T-helper 17 cell (primary cell): ENCODE measurements at places on chromosomes 12 and 14. TPM values are rescaled to one million over a fixed set of nuclear protein-coding genes. Genes with fewer than 3 reads are reported as not detected.

GRCh38 chr12:126523891-126524290 is 1458.7 kb downstream of the AACS start:
- peaks cover 5% of the 10 kb centered on the region for H3K27me3 ChIP-seq
- no peaks in the 10 kb centered on the region for H3K36me3 ChIP-seq
- no peaks in the 10 kb centered on the region for H3K4me1 ChIP-seq
- no peak overlapping the region for H3K27ac ChIP-seq
- DNase-seq: no peak

GRCh38 chr14:67516676-67517075 is 16.4 kb upstream of the PLEKHH1 start:
- DNase-seq: no peak
- H3K4me1 ChIP-seq: peaks cover 14% of the 10 kb centered on the region
- no peak overlapping the region for H3K4me3 ChIP-seq
- H3K36me3 ChIP-seq: peaks cover 2% of the 10 kb centered on the region
- H3K27me3 ChIP-seq: peaks cover 10% of the 10 kb centered on the region

- no peak overlapping the region for H3K4me3 ChIP-seq
- no peak for DNase-seq
- H3K4me1 ChIP-seq: peaks cover 14% of the 10 kb centered on the region
- no peak overlapping the region for H3K27ac ChIP-seq
These were observed 27.5 kb downstream of the MDM1 start for GRCh38 chr12:68304626-68305025.

DNA sequence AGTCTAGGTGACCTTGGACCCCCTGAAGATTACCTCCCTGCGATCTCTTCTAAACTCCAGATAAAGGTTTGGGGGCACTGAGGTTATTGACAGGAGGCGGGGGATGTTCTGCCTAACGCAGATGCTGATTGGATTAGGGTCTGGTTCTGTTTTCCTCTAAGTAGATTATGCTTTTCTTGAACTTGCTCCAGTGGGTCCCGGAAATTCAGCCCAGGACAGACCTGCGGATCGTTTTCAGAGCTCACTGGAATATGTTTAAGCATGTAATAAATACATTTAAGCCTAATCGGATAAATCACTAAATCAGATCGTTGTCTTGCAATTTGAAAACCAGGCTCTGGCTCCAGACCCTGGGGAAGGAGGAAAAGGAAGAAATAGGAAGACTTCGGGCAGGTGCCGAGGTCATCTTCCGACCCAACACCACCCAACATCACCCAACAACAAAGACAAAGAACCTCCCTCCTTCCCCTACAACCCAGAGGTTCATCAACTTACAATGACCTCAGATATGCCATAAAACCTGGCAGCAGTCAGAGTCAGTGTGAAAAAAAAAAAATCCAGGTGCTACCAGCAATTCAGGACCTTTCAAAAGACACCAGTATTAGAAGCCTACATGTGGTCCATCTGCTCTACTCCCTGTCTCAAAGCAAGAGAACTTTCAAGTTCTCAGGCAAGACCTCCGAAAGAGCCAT is 148.4 kb downstream of the KSR2 start:
- no peak overlapping the region for H3K4me3 ChIP-seq
- H3K27ac ChIP-seq: no peak overlapping the region
- H3K36me3 ChIP-seq: no peaks in the 10 kb centered on the region
- DNase-seq: no peak
- H3K27me3 ChIP-seq: peaks cover 17% of the 10 kb centered on the region

- H3K27me3 ChIP-seq: no peaks in the 10 kb centered on the region
- H3K27ac ChIP-seq: peak overlapping the region; percentile 90
- H3K4me3 ChIP-seq: no peak overlapping the region
- peaks cover 2% of the 10 kb centered on the region for H3K36me3 ChIP-seq
These were observed 6.5 kb upstream of the PNMA1 start for GRCh38 chr14:73720636-73721035.

DNA sequence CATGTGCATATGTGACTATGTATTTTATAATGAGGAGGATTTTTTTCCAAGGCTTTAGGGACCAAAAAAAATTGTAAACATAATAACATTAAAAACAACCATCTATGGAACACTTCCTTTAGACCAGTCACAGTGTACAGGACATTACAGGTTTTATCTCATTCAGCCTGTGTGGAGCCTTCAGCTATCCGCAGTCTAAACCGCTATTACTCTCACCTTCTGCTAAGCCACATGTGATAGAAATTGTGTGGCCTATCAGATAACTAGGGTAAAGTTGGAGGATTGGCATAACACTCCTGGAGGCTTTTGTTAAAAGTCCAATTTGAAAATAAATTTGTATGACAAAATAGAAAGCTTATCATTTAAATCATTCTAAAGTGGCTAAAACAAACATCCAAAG is 281.2 kb upstream of the TMTC1 start:
- H3K27me3 ChIP-seq: no peaks in the 10 kb centered on the region
- H3K36me3 ChIP-seq: no peaks in the 10 kb centered on the region
- H3K4me1 ChIP-seq: no peaks in the 10 kb centered on the region
- DNase-seq: no peak

- H3K4me3 ChIP-seq: peak overlapping the region; percentile 98
- H3K27ac ChIP-seq: peak overlapping the region; percentile 99
- H3K4me1 ChIP-seq: peaks cover 44% of the 10 kb centered on the region
- peaks cover 15% of the 10 kb centered on the region for H3K36me3 ChIP-seq
- DNase-seq: no peak
- H3K27me3 ChIP-seq: no peaks in the 10 kb centered on the region
These were observed 293 bp downstream of the IFI27L1 start for GRCh38 chr14:94081386-94081820.

GRCh38 chr12:116590561-116590960 is 31.4 kb downstream of the MAP1LC3B2 start:
- H3K4me1 ChIP-seq: peaks cover 26% of the 10 kb centered on the region
- H3K27ac ChIP-seq: peak overlapping the region; percentile 19
- DNase-seq: no peak
- no peaks in the 10 kb centered on the region for H3K27me3 ChIP-seq

GRCh38 chr14:73842201-73842600 is 9.4 kb upstream of the PTGR2 start:
- no peak for DNase-seq
- H3K4me1 ChIP-seq: no peaks in the 10 kb centered on the region
- H3K27ac ChIP-seq: no peak overlapping the region
- no peaks in the 10 kb centered on the region for H3K36me3 ChIP-seq
- H3K27me3 ChIP-seq: no peaks in the 10 kb centered on the region

DNA sequence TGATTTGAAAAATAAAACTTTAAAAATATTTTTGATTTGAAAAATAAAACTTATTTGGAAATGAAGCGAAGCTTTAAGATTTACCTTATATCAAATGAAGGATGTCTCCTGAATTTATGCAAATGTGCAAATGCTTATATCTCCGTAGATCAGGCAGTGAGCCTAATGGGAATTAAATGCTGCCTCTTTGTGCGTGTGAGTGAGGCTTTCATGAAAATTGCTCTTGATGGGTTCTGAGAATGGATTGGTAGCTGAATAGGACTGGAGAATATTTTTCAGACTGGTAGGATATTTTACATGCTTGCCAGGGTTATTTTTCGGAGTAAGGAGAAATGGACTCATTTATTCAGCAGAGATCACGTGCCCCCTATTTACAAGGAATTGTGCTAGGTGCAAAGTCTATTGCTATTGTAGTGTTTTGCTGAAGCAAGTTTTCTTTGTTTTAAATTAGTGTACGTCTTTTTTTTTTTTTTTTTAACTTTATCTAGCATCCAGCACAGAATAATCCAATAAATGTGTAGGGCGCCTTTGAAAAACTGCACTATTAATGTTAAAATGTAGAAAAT is 2.4 kb downstream of the VRK1 start:
- no peak for DNase-seq
- peaks cover 4% of the 10 kb centered on the region for H3K27me3 ChIP-seq
- peak overlapping the region; percentile 24 for H3K27ac ChIP-seq

DNA sequence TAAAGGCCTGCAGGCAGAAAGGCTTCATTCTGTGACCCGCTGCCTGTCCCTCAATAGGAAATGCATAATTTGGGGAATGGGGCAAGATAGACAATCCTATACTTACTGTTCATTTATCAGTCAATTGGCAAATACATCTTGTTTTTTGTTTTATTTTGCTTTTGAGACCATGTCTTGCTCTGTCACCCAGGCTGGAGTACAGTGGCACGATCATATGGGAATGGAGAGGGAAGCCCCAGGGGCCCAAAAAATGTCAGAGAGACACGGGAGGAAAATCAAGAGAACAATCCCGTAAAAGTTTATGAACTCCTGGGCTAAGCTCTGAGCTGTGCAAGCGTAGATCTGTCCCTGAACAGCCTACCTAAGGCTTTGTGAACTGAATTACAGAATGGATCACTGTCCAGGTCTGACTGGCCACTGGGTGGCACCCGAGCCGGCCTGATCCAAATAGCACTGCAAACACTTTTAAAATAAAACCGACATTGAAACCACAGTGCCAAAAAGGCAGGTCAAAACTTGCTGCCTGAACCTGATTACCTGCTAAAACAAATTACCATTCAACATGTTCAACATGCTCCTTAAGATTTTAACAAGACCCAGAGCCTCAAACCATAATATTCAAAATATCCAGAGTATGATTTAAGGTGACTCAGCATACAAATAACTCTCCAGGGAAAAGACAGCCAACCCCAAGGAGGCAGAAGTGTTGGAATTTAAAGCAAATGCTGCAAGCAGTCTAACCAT is 11.8 kb downstream of the COPS7A start:
- H3K27ac ChIP-seq: no peak overlapping the region
- peaks cover 5% of the 10 kb centered on the region for H3K36me3 ChIP-seq
- DNase-seq: no peak
- peaks cover 4% of the 10 kb centered on the region for H3K4me1 ChIP-seq
- no peaks in the 10 kb centered on the region for H3K27me3 ChIP-seq

DNA sequence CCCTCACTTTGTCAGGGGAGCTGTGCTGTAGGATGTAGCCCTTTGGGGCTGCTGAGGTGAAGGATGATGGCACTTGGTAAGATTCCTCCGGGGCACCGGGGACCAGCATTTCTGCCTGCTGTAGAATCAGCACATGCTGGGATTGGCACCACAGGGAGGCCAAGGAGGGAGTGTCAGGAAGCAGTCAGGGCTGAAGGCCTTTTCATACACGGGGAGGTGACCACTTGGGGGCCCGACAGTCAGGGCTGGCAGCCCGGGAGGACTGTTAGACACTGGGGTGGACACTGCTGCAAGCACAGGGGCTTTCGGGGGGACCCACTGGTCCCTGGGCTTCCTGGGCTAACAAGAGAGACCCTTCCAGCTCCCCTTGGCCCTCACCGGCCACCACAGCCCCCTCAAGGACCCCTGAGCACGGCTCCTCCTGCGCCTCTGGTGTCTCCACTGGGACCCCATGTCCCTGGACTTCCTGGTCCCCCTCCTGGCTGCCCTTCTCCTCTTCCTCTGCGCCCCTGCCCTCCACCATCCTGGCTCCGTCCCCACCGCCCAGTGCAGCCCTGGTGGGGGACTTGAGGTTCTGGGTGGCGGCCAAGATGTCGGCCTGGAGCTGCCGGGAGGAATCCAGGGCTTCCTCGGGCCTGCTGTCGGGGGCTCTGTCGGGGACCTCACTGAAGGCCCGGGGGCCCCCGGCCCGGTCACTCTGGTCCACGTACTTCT is 6.5 kb downstream of the TMEM119 start:
- DNase-seq: no peak
- peaks cover 3% of the 10 kb centered on the region for H3K4me1 ChIP-seq
- no peaks in the 10 kb centered on the region for H3K27me3 ChIP-seq
- H3K36me3 ChIP-seq: no peaks in the 10 kb centered on the region
- no peak overlapping the region for H3K27ac ChIP-seq

- peaks cover 55% of the 10 kb centered on the region for H3K4me1 ChIP-seq
- H3K4me3 ChIP-seq: peak overlapping the region; percentile 85
- no peak for DNase-seq
- no peaks in the 10 kb centered on the region for H3K27me3 ChIP-seq
- H3K27ac ChIP-seq: peak overlapping the region; percentile 95
These were observed 9.0 kb downstream of the TMBIM6 start for GRCh38 chr12:49750027-49750995.

- H3K27me3 ChIP-seq: peaks cover 16% of the 10 kb centered on the region
- H3K4me1 ChIP-seq: peaks cover 27% of the 10 kb centered on the region
These were observed 7.3 kb upstream of the SP7 start for GRCh38 chr12:53343449-53343848.

DNA sequence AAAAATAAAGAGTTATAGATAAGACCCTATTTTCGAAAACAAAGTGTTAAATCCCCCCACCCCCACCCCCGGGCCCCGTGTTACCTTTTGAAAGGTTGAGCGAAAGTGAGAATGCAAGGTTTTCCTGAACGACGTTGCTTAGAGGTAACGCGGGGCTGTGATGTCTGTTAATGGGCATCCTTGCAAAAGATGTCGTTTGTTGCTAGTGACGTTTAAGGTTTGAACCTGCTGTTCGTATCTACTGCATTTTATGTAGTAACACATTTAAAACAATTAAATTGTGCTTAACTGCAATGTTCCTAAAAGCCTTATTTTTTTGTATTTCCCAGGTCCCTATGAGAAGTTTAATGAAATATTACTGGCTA is 1.2 kb downstream of the CPSF6 start:
- H3K4me3 ChIP-seq: peak overlapping the region; percentile 100
- peak overlapping the region; percentile 97 for H3K27ac ChIP-seq
- H3K36me3 ChIP-seq: peaks cover 4% of the 10 kb centered on the region
- peaks cover 36% of the 10 kb centered on the region for H3K4me1 ChIP-seq

DNA sequence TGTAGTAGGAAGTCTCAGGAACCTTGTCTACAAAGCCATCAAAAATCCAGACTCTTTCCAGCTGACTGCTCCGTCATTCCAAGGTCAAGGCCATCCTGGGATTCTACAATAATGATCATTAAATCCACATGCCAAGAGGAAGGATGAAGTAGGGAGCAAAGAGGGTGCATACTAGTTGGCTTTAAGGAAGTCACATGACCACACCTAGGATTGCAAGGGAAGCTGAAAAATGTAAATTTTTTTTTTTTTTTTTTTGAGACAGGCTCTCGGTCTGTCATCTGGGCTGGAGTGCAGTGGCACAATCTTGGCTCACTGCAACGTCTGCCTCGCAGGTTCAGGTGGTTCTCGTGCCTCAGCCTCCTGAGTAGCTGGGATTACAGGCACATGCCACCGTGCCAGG is 7.3 kb upstream of the MRPL42 start:
- DNase-seq: no peak
- H3K4me3 ChIP-seq: no peak overlapping the region
- peaks cover 2% of the 10 kb centered on the region for H3K36me3 ChIP-seq

DNA sequence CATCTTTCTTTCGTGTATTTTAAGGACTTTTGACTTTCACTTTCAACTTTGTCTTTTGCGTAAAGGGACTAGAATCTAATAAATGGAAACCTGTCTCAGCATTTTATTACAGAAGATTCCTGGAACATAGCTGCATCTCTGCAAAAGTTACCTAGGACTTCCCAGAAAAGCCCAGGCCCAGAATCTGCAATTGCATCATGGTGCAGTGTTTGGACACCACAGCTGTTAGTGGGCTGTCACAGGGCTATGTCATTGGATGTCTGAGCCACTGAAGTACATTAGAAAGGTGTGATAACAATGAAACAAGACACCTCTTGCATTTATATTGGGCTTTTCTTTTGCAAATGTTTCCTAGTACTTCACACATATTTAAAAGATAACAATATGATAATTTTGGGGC is 199.9 kb upstream of the IGF1 start:
- H3K4me3 ChIP-seq: no peak overlapping the region
- DNase-seq: no peak

SOX5 gene
- total RNA-seq: 1.4 TPM

BHLHE41 gene
- not detected for total RNA-seq

GSC gene
- 0.60 TPM for total RNA-seq

FOXN4 gene
- total RNA-seq: not detected

CLEC7A gene
- total RNA-seq: 8.2 TPM

TAS2R7 gene
- total RNA-seq: not detected
